ENCODE measurements at places on chromosomes 3 and 15. TPM values are rescaled to one million over a fixed set of nuclear protein-coding genes. Genes with fewer than 3 reads are reported as not detected.

DNA sequence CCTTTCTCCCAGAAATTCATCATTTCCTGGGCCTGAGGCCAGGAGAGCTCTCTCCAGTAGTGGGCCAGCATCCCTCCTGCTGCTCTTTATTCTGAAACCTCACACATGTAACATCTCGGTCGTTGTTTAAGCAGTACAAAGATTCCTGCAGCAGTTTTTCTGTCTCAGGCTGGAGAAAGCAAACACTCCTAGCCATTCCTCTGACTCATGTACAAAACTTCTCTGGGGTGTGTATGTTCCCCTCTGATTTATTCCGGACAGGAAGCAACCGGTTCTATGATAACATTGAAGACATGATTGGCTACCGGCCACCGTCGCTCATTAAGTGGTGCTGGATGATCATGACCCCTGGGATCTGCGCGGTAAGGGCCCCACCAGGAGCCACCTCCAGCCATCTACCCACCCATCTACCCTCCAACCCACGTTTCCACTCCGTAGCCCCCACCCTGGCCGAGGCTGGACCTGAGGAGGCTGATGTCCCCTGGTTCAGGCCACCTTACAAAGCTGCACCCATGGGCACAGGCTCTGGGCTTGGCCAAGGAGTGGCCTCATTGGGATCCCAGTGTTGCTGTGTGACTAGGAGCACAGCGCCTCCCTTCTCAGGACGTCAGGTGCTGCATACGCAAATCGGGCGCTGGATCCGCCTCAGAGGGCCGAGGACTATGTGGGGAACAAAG lies 58.6 kb upstream of the SLC6A1 start:
- peak; percentile 76 for DNase-seq

DNA sequence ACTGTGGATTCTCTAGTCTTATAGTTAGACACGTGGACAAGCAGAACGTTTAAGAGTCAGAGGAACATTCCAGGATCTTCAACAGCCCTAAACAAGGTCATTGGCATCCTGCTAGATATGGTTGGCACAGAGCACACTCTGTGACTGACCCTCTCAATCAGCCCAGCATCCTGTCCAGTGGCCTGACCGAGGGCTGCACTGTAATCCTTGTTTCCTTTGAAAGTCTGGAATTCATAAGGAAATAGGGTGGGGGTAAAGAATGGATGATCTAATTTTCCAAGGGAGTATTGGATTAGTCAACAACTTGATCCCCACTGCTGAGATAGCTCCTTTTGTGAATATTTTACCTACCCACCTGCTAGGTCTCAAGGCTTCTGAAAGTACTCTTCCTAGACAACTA lies 94.5 kb upstream of the DLG1 start:
- peak; percentile 18 for DNase-seq

FGF12 gene
- 0.08 TPM for total RNA-seq

GRCh38 chr15:82958638-82959037 lies 6.1 kb upstream of the HOMER2 start:
- DNase-seq: no peak

DNA sequence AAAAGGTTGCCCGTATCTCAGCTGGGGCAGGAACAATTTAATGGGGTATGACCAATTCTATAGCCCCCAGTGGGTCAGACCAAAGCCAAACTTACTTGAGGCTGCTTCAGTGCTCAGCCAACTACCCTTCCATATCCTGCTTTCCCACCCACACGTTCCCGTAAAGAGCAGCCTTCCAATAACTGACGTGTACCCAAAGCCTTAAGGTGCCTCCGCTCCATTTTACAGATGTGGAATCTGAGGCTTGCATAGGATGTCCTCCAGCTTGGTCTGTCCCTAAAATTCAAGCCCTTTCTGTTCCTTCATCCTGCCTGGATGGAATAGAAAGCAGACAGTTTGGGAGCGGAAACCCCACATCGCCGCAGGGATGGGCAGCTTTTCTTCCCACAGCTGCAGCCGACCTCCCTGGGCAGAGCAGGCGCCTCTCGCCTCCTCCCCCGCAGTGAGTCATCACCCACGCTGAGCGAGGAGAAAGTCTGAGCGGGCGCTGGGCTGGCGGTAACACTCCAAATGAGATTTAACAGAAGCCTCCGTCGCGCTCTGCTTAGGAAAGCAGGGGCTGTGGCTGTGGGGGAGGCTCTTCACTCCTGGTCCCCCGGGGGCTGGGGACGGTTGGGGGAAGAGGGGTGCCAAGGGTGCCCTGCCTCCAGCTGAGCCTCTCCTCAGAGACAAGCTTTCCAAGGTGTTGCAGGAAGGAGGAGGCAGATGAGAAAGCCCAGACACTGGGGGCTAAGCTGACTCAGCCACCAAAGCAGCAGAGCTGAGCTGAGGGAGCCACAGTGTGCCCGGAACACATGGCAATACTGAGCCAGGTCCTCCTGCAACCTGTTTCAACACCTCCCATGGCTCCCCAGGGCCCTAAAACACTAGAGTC lies 57.8 kb upstream of the HRH1 start:
- peak; percentile 88 for DNase-seq

KLHL6 gene
- not detected for total RNA-seq

- DNase-seq: peak; percentile 22
These were observed 36.7 kb upstream of the ATP10A start for GRCh38 chr15:25899870-25900269.
